Suppressor macrophage (primary cell): ENCODE measurements at places on chromosomes 7 and 10.
A peak's percentile ranks its signal among the peaks of the same experiment; 100 is the strongest.

DNA sequence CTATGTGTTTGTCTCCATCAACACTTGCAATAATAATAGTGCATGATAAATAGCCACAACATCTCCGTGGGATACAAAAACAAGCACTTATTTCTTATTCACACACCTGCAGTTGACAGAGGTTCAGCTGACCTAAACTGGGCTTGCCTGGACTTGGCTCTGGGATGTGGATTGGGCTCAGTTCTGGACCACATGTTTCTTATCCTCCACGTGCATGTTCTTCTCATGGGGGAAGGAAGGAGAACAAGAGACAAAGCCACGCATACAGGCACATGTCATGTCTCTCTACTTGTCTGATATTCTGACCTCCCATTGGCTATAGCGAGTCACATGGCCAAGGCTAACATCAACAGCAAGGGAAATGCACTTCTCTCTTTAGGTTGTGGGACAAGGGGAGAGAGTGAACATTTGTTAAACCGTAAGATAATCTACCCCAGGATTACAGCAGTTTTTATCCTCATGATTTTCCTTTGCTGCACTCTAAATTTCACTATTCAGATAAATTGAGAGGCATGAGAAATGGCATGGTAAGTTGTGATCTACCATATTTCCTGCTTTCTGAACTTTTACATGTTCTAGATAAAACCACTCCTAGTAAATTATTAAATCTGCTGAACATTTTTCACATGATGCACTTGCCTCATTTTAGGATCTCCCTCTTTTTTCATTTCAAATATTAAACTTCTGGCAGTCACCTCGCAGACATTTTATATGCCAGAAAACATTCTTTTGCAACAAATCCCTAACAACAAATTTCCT is 33.7 kb downstream of the CFAP58 start:
- DNase-seq, result peak; percentile 33

GRCh38 chr7:115135769-115136410 is 214.0 kb downstream of the MDFIC start:
- DNase-seq, result no peak

GRCh38 chr7:52911326-52911725 is 124.1 kb upstream of the POM121L12 start:
- no peak for DNase-seq

GRCh38 chr10:14137391-14137790 is 193.3 kb downstream of the FRMD4A start:
- DNase-seq, result no peak

DNA sequence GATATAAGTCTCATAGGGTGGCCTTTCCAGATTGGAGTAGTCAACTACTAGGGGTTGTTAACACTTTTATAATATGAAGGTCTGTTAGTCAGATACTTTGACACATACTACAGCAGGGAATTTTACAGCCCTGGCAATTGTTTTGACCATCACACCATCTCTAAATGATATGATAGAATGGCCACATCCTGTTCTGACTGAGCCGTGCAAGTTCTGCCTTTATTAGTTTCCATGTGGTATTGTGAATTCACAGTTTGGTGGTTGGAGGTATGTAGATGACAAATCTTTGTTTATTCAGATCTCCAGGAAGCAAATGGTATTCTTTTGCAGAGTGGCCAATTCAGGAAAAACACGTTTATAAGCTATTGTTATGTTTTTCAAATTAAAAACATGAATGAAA is 83.0 kb downstream of the NRG3 start:
- DNase-seq, result no peak

DNA sequence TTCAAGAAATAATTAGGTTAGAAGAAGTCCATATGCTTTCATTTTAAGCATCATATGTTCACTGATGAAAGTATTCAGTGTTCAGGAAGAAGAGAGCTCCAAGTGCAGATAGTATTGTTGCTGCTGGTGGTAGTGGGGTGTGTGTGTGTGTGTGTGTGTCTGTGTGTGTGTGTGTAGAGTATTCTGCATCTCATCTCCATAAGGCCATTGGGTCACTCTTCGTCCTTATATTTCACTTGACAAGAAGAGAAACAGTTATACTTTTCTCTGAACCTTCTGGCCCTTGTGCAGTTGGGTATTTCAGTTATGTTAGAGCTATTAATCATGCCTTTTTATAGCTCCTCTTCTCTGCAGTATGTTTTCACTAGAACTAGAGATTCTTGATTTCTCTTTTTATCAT is 26.2 kb downstream of the ADAM22 start:
- DNase-seq, result no peak
